ENCODE measurements at places on chromosomes 2 and 18.

GRCh38 chr2:236014408-236015131 is 153.6 kb downstream of the GBX2 start:
- no peak for DNase-seq

GRCh38 chr2:176193048-176193447 is 4.6 kb downstream of the HOXD1 start:
- DNase-seq, result no peak

GRCh38 chr2:24855726-24856125 is 62.5 kb downstream of the CENPO start:
- DNase-seq, result no peak

DNA sequence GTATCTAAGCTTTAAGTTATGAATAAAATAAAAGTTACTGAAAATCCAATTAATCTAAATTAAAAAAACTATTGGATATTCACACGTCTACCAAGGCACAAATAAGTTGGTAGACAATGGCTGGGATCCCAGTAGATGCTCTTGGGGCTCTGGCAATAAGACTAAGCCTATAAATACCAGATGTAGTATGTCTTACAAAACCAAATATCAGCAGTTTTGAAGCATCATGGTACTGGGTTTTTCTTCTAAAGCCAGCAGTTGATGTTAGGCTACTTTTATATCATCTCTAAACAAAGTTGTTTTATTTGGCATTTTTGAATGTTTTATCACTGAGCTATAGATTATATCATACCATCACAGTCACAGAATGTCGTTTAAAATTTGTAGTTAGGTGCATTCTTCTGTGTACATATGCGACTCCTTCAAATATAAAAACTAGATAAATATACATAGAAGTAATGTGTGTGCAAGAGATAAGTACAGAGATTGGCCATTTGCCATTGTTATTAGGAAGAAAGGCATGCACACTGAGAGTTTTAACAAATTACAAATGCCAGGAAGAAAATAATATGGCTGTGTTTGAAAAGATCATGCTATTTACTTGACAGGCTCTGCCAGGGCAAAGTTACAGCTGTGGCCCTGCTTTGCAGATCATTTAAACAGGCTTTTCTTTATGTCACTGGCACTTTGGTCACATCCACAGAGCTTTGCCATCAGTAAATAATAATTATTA is 21.6 kb upstream of the TMEM17 start:
- DNase-seq, result no peak

DNA sequence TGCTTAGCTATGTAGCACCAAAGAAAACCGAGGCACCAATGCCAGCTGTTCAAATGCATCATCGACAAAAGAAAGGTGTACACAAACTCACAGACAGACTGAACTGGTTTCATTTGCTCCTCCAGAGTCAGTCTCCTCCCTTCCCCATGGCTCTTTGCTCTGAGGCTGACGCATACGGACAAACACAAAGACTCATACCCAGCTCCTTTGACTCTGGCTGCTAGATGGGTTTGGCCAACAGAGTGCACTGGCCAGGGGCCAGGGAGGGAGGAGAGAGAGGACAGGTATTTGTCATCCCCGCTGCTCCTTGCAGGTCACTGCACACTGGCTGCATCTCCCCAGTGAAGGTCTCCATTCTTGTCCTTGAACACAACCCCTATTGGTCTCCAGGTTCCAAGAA is 40.7 kb downstream of the DNER start:
- no peak for DNase-seq

DNA sequence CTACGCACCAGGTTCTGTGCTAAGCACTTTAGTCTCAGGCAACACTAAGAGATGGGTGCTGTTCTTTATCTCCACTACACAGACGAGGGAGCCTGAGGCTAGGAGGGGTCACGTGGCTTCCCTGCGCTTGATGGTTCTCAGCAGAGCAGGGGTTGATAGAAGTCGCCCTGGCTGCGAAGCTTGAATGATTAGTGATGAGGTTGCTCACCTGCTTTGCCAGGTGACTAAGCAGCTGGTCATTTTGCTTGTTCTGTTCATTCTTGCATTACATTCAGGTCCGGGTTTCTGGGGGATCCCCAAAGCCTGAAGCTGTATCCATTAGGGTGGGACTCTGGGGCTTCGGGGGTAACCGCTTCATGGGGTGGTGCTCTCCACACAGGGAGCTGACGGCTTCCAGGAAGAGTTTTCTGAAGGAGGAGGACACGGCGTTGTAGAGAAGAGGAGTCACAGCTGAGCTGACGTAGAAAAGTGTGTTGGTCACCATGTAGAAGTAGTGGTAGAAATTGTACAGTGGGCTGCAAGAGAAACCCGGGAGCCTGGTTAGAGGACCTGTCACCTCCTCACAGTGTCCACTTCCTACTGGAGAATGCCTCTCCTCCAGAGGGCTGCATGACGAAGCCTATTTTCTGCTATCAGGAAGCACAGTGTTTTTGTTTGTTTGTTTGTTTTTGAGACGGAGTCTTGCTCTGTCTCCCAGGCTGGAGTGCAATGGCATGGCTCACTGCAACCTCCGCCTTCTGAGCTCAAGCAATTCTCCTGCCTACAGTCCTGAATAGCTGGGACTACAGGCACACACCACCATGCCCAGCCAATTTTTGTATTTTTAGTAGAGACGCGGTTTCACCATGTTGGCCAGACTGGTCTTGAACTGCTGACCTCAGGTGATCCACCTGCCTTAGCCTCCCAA is 11.5 kb downstream of the NTSR2 start:
- no peak for DNase-seq

DNA sequence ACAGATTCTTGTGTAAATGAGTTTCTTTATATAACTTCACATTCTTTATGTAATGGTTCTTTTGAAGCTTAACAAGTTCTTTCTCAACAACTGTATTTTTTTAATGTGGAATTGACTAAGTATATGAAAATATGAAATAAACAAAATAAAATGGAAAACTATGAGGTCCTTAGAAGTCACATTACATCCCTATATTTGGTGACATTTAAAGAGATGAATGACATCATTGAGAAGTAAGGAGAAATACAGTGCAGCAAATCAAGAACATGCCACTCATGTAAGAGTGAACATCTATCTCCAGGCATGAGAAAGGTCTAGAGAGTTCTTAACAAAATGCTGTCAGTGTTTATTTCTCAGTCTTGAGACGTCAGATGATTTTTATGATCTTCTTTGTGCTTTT is 39.0 kb upstream of the AAK1 start:
- DNase-seq, result no peak

DNA sequence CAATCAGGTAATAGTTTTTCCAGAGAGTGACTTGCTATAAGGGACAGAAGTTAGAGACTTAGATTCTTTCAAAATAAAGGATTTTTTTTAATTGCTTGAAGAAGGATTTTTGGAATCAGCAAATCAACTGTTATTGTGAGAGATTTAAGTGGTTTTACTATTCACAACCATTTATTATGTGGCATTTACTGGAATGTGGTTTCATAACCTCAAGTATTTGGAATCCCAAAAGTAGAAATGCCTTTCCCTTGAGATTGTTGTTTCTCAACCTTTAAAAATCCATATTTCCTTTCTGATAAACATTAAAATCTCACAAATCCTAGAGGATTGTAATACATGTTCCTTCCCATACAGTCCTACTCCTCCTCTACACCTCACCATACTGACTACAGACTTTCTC is 5.0 kb downstream of the TANK start:
- no peak for DNase-seq

GRCh38 chr2:133676392-133677130 is 108.3 kb upstream of the NCKAP5 start:
- DNase-seq, result no peak

DNA sequence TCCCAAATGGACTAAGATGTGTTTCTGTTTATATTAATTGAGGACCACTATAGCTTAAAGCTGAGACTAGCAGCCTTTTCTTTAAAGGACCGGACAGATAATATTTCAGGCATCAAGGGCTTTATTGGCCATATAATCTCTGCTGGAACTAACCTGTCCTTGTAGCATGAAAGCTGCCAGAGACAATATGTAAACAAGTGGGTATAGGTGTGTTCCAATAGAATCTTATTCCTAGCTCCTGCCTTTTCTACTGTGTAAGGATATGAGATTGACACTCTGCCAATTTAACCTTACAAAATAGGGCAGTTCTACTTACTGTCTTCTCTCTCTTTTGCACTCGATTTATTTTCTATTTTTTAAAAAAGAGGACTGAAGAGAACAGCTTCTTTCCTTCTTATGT is 74.0 kb downstream of the RHBDD1 start:
- DNase-seq, result no peak

GRCh38 chr2:121064186-121064585 is 220.8 kb downstream of the TFCP2L1 start:
- DNase-seq, result no peak

DNA sequence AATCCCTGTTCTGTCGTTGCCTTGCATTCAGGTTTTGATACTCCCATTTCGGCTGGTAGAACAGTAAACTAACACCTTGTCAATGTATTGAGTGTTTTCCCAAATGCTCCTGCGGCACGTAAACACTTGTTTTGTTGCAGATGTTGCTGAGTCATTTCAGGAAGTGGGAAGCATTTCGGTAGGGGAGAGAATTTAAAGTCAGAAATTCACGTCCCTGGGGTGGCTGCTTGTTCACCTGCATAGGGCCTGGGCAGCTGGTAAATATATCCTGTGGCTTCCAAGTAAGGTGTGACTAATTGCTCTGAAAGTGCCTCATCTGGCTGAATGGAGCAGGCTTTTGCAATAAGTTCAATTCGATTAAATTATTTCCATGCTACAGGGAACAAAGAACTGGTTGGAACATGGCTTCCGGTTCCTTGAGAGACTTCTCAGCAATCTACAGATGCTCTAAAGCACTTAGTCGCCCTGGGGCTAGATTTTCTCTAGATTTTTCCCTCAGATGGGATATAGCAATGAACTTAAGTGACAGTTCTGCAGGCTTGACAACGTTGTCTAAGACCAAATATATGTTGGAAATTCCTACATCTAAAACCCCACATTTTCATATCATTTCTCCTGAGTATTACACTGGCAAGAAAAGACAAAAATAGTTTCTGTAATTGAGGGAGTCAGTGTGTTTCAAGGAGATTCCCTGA is 5.2 kb downstream of the GALR1 start:
- no peak for DNase-seq

DNA sequence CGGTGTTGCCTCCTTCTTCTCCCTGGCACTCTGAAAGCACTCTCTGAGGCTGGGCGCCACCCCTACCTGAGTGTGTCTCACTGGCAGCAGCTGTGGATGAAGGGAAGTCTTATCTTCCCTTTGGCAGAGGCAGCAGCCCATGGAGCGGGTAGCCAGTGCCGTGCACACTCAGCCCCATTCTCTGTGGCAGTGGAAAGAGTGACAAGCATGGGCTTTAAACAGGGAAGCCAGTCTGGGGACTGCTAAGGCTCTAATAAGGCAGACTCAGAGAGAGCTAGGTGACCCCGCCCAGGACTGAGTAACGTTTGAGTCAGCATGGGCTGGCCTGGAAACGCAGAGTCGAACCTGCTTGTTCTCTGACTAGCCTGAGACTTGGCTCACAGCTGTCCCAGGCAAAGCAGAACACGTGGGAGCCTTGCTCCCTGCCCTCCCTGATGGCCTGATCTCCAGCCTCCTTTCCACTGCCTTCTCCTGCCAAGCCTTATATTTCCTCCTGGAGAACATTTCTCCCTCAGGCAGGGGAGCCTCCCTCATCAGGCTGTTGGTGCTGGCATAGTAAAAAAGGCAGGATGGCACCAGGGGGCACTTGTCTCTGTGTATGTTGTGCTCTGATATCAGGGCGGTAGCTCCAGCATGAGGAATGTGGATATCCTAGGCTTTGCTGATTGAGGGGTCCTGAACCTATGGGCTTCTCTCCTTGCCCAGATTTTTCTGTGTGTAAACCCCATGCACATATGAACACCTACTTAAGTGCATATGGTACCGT is 93.9 kb upstream of the LGALSL start:
- peak; percentile 36 for DNase-seq

GRCh38 chr2:141399270-141399669 is 731.5 kb downstream of the LRP1B start:
- DNase-seq, result no peak

DNA sequence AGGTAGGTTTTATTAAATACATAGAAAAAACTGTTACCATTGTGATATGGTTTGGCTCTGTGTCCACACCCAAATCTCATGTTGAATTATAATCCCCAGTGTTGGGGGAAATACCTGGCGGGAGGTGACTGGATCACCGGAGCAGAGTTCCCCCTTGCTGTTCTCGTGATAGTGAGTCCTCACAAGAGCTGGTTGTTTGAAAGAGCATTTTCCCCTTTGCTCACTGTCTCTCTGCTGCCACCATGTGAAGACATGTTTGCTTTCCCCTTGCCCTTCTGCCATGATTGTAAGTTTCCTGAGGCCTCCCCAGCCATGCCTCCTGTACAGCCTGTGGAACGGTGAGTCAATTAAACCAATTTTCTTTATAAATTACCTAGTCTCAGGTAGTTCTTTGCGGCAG is 352.7 kb upstream of the SLC39A10 start:
- DNase-seq, result no peak

DNA sequence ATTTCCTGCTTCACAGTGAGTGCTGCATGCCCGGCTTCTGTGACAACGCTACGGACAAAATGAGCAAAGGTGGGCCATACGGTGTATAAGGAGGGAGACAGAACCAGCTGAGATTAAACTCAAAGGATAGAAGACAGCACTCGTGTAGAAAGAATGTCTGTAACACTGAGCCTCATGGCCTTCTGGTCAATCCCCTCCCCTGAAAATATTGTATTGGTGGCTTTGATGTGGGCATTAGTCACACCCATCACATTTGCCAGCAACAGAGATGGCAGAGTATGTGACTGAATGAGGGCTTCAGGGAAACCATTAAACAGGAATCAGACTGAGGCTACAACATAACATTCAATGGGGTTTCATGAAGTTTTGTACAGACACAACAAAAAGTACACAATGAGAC is 287.8 kb upstream of the CCDC68 start:
- no peak for DNase-seq

- no peak for DNase-seq
These were observed 136.2 kb downstream of the RGPD3 start for GRCh38 chr2:106332054-106332453.

- DNase-seq, result no peak
These were observed 476.3 kb downstream of the SOX11 start for GRCh38 chr2:6168485-6168884.

DNA sequence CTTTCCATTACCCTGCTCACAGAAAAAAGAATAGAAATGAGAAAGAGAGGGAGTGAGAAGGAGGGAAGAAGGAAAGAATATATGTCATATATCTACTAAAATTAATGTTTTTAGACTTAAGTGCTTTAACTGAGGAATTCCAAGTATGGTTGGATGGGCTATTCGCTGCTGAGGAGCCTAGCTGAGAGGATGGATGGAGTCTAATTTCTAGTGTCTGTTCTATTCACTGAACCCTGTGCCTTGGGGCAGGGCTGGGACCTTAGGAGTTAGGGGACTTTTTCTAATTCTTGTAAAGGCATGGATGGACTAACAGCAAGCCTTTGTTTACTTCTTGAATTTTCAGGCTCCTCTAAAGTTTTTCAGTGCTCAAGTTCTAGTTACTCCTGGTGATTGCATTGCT is 109.8 kb downstream of the PTRHD1 start:
- DNase-seq, result no peak

- no peak for DNase-seq
These were observed 76.2 kb downstream of the CDK15 start for GRCh38 chr2:201882353-201883090.

- DNase-seq, result no peak
These were observed 42.4 kb downstream of the ASB18 start for GRCh38 chr2:236221798-236222197.
